ENCODE measurements at places on chromosomes 5 and 9.
A peak's percentile ranks its signal among the peaks of the same experiment; 100 is the strongest.

DNA sequence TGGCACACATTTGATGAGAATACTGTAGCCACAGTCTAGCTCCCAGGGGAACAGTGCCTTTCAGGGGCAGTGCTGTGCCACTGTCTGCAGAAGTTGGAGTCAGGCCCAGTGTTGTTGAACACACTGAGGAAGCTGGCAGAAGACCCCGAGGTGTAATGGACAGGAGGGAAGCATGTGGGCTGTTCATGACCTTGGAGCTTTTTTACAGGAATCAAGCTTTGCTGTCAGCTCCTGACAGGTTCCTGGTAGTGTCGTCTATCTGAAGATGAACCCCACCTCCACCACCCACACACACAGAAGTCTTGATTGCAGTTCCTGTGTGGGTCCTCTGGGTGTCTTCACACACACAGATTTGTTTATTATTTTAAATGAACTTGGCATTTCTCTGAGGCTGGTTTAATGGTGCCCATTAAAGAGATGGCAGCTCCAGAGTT, 40.3 kb upstream of the TNFAIP8 start:
- DNase-seq, result peak; percentile 82

GRCh38 chr5:34691326-34691725, 35.2 kb downstream of the RAI14 start:
- no peak for DNase-seq

GRCh38 chr5:32559411-32559810, 25.9 kb upstream of the SUB1 start:
- DNase-seq, result no peak

- no peak for DNase-seq
Measured at GRCh38 chr9:82367016-82367415, 378.4 kb downstream of the SPATA31D1 start.

DNA sequence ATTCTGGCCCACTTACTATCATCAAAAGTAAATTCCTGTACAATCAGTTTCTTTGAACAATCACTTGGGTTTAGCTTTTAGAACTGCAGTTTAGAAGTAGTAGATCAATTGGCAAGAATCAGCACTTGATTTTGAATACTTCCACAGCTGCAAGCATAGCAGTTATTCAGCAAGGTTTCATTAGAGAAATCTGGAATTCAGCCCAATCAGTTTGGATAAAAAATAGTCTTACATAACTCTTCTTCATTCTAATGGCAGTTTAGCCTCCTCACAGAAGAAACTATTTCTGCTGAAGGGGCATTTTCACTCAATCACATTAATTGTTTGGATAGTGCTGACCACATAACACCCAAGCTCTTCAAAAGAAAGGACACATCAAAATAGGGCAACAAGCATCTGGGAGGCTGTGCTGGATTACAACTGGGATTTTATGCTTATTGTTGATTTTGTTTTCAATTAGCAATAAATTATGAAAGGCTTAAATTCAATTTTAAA, 336.2 kb upstream of the PDE4D start:
- no peak for DNase-seq

- DNase-seq, result no peak
Measured at GRCh38 chr9:115198001-115198400, 80.0 kb upstream of the TNC start.

DNA sequence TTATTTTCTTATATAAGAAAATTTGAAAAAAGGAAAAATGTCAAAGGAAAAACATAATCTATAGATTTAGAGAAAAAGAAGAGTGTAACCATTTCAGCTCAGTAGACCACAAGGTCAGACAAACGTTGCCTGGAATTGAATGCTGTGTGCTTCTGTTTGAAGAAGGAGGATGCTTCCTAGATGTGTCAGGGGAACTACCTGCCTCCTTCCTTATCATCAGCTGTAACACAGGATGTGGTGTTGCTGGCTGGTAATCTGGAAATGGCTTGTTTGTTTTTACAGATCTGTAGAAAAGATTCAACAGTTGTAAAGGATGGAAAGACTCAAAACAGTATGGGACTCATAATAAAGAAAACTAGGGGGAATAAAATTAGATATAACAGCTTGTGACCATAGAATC, 160.7 kb upstream of the MEF2C start:
- no peak for DNase-seq

DNA sequence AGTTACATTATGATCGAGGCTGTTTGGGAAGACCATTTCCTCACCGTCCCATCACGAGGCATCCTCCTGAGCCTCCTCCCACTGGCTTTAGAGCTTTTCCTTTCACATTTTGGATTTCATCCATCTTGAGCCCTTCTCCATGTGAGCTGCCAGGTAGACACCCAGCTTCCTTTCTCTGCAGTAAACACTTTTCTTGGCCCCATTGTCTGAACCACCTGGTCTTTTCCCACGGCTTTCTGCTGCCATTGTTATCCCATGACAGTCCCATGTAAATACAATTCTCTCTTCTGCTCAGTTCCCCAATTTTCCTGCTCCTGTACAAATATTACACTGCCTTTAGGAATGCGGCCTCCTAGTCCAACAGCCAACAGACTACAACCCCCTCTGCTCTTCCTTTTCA, 24.1 kb downstream of the UBE2QL1 start:
- DNase-seq, result no peak

GRCh38 chr9:108786901-108787689, 68.7 kb downstream of the ACTL7B start:
- no peak for DNase-seq

DNA sequence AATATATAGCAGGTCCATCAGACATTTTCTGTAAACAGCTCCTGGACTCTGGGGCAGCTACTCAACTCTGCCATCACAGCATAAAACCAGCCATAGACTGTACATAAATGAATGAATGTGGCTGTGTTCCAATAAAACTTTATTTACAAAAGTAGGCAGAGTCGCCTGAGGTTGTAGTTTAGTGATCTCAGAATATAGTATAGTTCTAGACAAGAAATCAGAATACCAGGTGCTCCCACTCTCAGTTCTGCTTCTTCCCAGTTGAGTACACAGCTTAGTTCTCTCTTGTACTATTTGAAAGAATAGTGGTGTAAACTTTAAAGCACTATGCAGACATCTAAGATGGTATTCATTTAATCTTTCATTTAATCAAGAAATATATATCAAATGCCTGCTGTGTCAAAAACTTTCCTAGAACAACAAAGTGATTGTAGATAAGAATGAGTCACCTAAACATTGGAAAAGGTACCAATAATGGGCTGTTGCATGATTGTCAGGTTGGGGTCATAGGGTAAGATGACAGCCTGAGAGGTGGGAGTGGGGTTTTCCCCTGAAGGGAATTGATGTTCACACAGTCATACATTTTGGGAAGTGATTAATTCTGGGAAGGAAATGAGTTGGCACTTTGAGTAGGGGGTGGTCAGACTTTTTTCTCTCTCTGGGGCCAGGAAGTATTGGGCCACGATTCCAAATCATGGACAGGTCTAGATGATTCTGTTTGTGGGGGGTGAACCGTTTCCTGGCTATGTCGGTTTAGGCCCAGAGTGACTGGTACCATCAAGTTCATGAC, 37.0 kb downstream of the TNFSF8 start:
- no peak for DNase-seq

GRCh38 chr9:4936277-4936676, 48.8 kb upstream of the JAK2 start:
- peak; percentile 24 for DNase-seq

DNA sequence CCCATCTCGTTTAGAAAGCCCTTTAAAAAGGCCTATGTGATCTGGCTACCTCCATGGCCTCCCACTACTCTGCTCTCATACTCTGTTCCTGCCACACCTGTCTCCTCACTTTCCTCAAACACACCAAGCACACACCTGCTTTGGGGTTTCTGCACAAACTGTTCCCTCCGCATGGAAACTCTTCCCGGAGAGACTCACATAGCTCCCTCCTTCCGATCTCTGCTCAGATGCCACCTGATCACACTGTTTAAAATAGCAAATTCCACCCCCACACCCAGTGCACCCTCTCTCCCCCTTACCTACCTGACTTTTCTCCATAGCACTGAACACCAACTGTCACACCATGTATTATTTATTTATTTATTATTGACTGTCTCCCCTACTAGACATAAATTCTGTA, 84.0 kb upstream of the NR4A3 start:
- DNase-seq, result no peak

DNA sequence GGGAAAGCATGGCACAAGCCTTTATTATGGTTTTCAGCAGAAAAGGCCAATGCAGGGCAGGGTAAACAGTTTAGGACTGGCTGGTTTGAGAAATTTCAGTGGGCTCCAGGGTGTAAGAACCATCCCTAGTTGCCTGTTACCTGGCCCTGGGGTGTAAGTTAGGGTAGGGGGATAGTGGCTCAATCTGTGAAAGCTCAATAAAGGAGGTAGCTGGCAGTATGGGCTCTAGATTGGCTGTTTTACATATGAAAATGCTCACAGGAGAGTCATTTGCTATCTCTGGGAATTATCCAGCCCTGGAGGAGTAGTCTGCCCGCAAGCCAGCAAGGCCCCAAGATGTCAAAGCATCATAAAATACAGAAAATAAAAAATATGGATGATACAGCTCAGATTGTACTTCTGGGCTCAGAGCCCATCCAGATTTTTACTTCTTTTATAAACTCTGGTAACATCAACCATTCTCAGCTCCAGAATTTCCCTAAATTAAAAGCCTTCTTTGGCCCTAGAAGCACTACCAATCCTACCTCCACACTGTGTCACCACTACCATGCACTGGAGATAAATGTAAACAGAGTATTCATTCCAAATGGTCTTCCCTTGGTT, 31.1 kb downstream of the SSBP2 start:
- DNase-seq, result no peak

DNA sequence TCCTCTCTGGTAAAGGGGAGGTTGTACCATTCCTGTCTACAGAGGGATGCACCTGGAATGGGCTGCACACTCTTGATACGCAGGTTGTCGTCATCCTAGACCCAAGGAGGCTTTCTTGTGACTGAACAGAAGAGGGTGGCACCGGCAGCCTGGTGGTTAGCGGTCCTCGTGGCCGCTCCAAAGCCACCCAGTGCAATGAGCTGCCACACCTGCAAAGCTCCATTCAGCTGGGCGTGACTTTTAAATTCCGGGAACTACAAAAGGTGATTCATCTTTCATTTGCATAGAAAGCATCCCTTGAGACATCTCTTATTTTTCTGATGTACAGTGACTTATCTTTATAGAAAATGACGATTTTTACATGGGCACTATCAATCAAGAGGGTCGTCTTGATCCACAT, 286.1 kb upstream of the IRX1 start:
- no peak for DNase-seq

DNA sequence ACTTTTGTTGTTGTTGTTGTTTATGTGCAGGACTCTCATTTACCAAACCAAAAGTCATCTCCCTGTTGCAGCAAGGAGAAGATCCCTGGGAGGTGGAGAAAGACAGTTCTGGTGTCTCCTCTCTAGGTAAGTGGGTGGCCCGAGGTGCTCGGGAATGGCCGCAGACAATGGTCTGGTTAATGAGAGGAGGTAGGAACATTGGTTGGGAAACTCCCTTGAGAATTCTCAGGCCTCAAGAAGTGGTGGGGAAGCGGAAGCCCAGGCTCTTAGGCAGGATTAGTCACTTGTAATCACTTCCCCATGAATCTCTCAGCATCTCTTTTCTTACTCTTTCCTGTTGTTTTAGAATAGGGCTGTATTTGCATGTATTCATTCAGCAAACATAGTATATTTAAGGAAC, 7.2 kb downstream of the ZNF354B start:
- DNase-seq, result no peak

DNA sequence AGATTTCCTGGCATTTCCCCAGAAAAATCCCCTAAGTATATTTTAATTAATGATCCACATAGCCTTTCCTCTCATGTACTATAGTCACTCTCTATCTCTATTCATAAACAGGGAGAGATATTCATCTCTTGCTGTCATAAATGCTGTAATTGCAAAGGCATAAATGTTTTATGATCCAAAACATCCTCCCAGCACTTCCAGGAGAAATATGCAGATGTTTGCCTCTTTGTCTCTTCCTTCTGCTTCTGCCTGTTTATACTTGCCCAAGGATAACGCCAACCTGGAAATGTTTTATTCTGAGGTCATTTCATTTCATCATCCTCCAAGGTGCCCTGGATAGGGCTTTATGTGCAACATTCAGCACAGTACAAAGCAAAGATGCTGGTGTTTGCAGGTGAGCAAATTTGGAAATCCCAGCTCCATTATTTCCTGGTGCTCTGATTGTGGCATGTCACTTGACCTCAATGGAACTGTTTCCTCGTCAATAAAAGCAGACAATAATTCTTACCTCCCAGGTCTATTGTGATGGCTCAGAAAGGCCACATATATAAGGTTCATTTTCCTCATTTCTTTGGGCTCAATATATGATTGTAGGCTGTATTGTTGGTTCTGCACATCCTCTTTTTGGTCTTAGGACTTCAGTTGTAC, 6.9 kb downstream of the TNFSF15 start:
- DNase-seq, result no peak

GRCh38 chr5:168174376-168174775, 117.1 kb upstream of the WWC1 start:
- no peak for DNase-seq

- DNase-seq, result no peak
Measured at GRCh38 chr9:79312686-79313421, 258.9 kb upstream of the TLE4 start.

GRCh38 chr5:122073864-122074263, 4.2 kb downstream of the LOX start:
- no peak for DNase-seq

GRCh38 chr9:71518045-71518827, 250.1 kb downstream of the CEMIP2 start:
- DNase-seq, result no peak

- no peak for DNase-seq
Measured at GRCh38 chr5:168364750-168365550, 73.5 kb downstream of the WWC1 start.

GRCh38 chr9:16664211-16664610, 206.3 kb downstream of the BNC2 start:
- no peak for DNase-seq

- DNase-seq, result peak; percentile 9
Measured at GRCh38 chr5:175710326-175710725, 52.5 kb downstream of the HRH2 start.
